Activated T-cell treated with anti-CD3 and anti-CD28 coated beads, Interleukin-2, amount 50 U/mL, for 48 hours (primary cell): ENCODE measurements at places on chromosomes 4 and X.

- DNase-seq = no peak
These were observed 344.2 kb downstream of the GRIA2 start for GRCh38 chr4:157564771-157565170.

- DNase-seq = peak; percentile 72
These were observed 433 bp downstream of the MMAA start for GRCh38 chr4:145619639-145619996.

GRCh38 chr4:85127653-85128052 is 161.2 kb upstream of the WDFY3 start:
- peak; percentile 18 for DNase-seq

- DNase-seq = no peak
These were observed 173.0 kb upstream of the CASK start for GRCh38 chrX:42096265-42096920.

DNA sequence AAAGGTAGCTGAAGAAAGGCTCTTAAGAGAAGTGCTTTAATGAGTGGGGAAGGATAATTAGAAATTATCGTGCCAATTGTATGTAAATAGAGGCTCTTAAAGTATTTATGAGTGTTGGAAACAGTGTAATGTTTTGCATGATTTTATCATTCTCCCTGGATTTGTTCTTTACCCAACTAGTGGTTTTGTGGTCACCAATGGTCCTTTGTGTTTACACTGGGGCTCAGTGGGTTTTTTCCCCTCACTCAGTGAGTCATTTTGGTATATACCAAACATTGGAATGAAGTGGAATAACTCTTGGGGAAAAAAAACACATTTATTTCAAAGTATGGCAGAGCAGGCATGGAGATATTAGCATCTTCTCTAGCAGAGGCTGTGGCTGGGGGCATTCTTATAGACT is 20.8 kb upstream of the LGI2 start:
- no peak for DNase-seq

GRCh38 chr4:83894831-83895230 is 358.9 kb downstream of the GPAT3 start:
- no peak for DNase-seq

DNA sequence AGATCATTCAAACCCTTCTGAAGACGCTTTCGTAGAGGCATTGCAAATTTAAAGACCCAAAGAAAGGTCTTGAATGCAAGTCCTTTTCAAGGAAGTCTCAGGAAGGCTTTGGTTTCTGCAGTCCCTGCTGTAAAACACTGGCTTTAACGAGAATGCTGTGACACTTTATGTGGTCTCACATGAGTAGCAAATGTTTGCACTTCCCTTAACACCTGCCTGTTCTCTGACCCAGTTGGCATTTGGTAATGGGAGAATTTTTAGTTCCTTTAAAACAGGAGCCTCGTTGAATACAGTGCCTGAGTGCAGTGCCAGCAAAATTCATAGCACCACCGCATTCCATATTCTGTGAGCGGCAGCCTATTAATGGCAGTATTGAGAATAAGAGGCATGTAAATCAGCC is 330.5 kb upstream of the PRKX start:
- DNase-seq = no peak

DNA sequence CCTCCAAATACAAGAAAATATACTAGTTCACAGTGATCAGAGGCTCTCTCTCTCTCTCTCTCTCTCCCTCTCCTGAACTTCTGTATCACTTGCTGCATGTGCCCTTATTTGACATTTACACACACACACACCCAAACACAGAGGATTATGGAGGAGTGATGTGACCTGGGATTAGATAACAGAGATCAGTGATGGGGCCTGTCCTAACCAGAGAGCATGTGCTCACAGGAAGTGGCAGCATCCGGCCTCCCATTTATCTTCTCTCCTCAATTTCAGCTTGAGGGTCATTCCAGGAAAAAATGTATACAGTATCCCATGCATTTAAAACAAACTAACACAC is 143.0 kb downstream of the TSPAN5 start:
- DNase-seq = no peak

GRCh38 chr4:84719115-84719514 is 136.2 kb downstream of the CDS1 start:
- DNase-seq = no peak

DNA sequence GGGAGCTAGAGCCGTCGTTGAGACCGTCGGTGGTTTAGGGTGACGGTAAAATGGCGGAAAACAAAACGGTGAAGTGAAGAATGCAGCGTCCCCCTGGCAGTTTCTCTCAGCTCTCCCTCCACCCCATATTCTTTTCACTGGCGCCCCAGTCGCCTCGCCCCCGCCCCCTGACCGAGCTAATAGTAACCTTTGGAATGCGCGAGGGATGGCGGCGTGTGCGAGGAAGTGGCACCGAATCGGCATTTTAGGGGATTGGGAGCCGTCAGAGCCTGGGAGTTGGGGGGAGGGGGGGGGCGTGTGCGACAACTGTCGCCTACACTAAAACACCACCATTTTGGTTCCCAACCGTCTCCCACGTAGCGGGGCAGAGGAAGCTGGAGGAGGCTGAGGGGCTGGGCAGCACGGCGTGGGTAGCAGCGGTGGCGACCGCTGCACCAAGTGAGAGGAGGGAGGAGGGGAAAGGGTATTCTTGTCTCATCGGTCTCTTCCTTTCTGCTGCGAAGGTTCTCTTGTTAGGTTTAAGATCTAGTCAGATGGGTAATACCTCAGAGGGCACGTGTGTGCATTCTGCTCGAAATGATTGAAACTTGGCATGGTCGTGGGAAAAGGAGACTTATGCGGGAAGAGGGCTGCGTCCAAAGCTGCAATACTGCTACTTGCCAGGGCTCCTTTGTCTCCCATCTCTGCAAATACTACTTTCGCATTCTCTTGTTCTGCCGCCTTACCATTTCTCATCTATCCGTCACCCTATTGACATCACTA is 840 bp downstream of the ZNF711 start:
- peak; percentile 18 for DNase-seq

- no peak for DNase-seq
These were observed 10.7 kb upstream of the SPCS3 start for GRCh38 chr4:176309046-176309445.

DNA sequence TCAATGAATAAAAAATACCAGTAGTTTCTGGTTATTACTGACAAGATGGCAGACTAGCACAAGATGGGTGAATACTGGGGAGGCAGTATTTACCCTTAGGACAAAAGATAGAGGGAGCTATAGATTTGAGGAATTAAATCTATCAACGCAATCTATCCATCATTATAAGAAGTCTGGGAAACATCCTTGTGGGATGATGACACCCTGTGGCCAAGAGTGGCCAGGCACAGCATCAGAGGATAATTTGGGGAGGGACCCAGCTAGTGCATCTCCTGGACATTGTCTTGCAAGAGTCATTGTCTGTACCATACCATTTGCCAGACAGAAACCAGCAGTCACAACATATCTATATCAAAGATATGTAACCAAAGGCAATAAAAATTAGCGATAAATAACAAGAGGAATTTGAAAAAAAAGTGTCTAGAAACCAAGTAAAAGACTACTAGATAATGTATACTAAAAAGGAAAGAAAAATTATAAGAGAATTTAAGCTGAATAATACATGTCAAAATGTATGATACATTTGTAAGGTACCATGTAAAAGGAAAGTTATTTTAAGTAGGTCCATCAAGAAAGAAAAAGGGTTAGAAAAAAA is 22.9 kb downstream of the KCTD8 start:
- DNase-seq = no peak

- no peak for DNase-seq
These were observed 12.8 kb upstream of the LIMCH1 start for GRCh38 chr4:41525129-41525528.

- no peak for DNase-seq
These were observed 103.0 kb upstream of the MAML3 start for GRCh38 chr4:140256941-140257340.

DNA sequence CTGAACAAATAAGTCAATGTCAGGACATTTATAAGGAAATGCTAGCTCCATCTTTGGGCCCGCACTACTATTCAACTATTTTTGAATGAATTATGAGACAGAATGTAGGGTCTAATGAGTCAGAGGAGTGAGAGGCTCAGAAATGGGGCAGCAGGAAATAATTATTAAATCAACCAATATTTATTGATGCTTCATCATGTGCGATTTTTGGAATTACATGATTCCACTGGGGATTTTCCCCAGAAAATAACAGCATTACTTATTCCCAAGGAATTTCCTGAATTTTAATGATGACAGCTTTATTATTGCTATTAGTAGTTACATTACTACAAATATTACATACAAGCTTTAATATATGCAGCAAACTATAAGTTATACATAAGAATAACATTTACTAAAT is 49.3 kb upstream of the PHF8 start:
- DNase-seq = no peak

GRCh38 chr4:48636911-48637310 is 143.2 kb downstream of the FRYL start:
- DNase-seq = no peak

DNA sequence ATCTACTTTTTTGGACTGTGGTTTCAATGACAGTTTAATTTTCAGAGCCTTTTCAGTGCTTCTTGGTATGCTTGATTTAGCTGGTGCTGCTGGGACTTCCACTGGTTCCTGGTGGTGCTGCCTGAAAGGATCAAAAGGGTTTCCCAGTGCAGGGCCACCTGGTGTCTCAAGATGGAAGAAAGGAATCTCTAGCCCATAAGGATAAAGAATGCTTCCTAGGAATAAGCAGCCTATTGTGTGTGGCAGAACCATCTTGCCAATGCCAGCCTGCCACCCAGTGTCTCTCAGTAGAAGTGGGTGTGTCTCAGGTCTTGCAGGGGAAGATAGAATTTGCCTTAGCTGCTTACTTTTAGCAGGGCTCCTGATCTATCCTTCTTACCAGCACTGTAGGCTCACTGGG is 15.0 kb upstream of the RAI2 start:
- DNase-seq = no peak

- DNase-seq = no peak
These were observed 43.2 kb downstream of the PGRMC2 start for GRCh38 chr4:128244379-128244778.

DNA sequence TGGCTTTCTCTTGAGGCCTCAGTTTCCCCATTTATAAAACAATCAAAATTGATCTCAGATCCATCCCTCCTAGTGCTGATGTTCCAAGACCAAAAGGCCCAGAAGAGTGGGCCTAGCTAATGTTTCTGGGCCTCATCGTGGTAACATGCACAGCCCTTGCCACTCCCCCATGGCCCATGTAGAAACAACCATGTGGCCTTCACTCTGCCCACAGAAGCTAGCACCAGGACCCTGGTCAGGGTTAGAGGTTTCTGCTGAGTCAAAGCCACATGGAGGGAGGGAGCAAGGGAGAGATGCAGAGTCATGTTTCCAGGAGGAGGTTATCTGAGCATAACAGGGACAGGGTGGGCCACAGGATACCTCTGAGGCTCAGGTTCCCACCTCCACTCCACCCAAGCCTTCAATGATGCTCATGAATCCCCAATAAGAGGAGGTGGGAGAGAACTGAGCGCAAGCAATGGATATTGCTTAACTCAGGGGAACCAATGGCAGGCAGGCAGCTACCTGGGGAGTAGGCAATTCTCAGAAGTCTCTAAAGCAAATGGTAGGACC is 16.9 kb downstream of the OTUD5 start:
- peak; percentile 45 for DNase-seq

GRCh38 chrX:134792077-134792476 is 133.8 kb upstream of the PLAC1 start:
- no peak for DNase-seq

- DNase-seq = no peak
These were observed 224.7 kb downstream of the MID1 start for GRCh38 chrX:10395643-10396042.

DNA sequence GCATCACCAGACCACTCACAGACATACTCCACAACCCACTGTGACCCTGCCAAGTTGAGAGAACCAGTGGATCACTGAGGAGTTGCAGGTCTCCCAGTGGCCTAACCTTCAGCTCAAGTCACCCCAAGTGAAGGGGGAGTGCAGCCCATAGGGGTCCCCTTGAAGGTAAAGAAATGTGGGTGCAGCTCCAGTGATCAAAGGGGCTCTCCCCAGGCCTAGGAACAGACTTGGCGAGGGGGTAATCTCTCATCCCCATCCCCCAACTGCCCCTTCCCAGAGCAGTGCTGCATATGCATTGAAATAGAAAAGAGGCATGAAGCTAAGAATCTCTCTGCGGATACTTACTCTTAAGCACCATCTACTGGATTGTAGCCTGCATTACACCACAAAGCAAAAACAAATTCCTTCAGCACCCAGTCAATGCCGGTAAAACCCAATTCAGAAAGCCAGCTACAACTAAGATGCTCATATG is 27.0 kb downstream of the MAGEE1 start:
- no peak for DNase-seq

DNA sequence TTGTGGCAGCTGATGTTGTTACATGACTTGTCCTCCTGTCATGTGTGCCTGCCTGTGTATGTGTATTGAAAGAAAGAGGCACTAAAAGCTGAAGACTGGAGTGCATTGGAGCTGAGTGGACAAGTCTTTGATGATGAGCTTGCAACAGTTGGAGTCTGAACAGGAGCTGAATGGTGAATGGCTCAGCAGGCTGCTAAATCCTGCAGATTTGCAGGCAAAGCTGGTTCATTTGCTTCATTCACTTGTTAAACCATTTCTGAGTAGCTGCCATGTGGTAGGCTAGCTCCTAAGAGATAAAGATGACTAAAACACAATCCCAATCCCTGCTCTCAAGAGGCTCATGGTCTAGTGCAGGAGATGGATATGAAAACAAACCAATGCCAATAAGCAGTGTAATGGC is 217.3 kb downstream of the CHRDL1 start:
- no peak for DNase-seq

GRCh38 chrX:6169407-6169806 is 59.3 kb downstream of the NLGN4X start:
- no peak for DNase-seq

DNA sequence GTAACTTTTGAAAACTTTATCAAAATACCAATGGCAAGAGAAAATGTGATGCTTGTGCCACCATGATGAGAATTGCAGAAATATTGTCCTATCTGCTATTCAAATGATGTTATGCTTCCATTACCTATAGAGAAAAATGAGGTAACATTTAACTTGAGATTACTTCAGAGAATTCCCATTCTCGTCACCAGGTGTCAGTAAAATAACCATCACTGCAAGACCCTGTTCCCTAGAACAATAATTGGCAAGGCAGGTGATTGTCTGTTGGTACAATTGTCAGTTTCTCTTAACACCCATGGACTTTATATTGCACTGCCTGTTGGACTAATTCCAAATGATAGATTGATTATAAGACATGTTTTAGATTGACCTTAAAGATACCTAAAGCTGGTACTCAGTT is 179.9 kb downstream of the GABRG1 start:
- DNase-seq = no peak

DNA sequence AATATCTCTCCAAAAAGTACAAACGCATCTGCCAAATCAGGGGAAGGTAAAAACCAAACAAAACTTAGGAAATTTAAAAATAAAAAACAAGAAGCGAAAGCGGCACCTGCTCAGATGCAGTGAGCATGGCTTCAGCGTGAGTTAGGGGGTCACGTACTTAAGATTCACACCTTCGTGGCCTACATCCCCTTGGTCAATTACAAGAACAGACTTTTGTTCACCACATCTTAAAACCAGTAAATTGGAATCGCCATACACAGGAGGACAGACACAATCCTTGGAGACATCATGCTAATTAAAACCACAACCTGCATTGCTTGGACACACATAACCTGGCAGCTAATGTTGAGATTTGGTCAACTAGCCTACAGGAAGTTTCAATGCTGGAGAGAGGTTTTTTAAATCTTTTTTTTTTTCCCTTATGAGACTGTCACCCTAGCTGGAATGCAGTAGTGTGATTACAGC is 12.5 kb upstream of the SEL1L3 start:
- no peak for DNase-seq
